ENCODE measurements at places on chromosomes 5 and 9.

GRCh38 chr5:101915554-101915953, 380.5 kb downstream of the SLCO4C1 start:
- DNase-seq: no peak

DNA sequence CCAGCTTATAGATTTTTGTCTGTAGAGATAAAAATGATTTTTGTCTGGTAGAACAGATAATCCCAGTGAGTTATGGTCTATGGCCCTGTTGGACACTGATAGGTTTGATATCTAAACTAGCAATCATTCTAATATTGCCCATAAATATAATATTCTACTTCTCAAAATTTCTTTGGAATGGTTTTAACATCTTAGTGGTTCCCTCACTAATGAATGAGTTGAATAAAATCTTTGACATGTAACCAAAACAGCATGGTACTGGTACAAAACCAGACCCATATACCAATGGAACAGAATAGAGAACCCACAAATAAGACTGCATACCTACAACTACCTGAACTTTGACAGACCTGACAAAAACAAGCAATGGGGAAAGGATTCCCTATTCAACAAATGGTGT, 219.7 kb downstream of the SEC61B start:
- DNase-seq: no peak

DNA sequence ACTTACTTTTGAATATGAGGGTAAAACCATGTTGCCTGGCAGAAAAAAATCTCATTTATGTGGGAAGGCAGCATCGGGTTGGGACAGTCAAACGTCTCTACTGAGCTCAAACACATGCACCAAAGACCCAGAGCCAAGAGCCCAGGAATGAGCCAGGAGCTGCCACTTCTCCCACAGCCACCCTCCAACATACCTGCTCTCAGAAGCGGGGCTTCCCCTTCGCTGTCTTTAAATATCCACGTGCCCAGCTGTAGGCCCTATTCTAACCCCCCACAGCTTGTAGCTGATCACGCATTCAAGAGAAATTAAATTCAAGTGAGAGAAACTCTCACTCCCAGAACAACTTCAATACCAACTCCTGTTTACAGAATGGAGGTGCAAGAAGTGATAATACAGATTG, 42.6 kb upstream of the MAP3K1 start:
- no peak for DNase-seq

DNA sequence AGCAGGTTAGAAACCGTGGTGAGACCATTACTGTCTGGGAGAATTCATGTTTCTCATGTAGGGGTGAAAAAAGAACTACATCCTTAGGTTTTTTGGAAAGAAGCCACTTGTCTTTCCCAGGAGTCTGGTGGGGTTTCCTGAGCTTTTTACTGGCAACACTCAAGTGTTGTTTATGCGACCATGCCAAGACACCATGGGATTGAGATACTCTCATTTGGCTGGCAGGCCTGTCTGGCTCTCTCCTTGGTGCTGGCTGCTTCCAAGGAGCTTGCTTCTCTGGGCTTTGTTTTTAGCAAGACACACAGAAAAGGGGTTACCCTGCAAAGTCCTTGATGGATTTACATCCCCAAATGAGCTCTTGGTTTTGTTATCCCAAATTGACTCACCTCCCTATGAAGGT, 80.9 kb upstream of the ISL1 start:
- no peak for DNase-seq

DNA sequence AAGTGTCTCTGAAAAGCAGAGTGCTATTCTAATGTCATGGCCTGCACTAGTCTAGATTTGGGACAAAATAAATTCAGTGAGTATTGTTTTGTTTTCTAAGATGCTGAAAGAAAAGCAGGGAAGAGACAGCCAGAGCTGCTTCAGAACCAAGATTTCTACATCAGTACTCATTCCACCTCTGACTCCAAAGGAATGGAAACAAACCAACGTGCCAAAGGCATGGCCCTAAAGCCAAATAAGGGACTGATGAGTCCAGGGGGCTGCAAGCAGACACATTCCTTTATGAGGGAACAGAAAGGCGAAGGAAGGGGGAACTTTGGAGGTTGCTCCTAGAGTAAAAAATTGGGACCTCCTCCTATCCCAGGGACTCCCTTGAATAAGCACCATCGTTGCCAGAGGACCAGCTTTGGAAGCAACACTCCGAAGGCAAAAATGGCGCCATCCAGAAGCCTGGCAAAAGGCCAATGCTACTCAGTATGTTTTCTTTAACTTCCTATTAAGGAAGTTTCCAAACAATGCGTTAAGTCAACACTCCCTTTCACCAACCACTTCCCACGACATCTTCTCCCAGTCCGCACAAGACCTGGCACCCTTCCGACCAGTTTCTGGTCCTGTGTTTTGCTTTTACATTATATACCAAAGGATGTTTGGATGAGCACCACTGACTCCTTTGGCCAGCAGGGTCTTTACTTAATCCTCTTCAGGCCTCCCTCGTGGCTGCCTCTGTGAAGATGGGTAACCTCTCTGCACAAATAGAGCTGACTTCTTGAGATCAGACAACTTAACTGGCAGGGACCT, 31.6 kb downstream of the ADAM19 start:
- DNase-seq: no peak

DNA sequence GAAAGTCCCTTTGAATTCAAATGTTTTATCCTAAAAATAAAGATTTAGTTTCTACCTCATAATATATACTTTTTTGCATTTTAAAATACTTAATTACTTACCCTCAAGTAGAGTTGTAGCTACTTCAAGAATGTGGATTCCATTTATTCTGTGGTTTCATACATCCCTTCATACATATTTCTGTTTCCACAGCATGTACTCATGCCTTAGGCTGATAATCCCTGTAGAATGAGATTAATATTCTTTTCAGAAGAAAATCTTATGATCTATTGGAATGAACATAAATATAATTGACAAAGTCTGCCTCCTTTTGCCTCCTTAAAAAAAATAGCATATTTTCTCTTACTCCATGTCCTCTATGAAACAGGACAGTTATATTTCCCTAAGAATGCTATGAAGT, 465.7 kb downstream of the DTWD2 start:
- no peak for DNase-seq

DNA sequence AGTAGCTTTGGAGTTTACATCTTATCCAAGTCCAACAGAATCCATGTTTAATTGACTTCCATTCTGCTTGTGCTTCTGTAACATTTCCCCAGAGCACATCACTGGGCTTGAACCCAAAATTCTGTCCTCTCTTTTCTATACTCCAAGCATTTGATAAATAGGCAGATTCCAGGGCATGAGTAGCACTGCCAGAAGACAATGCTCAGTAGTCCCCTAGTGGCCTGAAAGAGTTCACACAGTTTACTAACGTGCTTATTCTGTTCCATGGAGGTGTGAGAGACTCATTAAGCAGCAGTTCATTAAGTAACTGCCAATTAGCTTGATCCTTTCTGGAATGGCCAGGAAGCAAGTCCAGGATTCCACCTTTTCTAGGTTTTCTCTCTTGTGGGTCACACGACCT, 9.4 kb upstream of the GABRA6 start:
- no peak for DNase-seq

DNA sequence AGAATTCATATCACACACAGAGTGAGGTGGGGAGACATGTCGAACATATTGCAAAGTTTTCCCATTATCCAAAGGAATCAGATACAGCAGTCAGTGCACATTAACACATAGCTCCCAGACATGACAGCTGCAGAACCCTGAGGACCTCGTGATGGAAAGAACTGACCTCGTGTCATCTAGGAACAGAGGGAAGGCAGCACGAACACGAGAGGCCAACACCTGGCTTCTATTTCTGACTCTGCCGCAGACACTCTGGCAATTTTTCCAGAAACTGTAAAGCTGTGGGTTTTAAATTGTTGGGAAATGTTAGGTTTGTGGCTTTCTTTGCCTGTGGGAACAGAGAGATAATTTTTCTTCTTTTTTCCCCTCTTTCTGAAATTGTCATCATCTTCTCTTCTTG, 315.0 kb upstream of the PIK3R1 start:
- DNase-seq: no peak

DNA sequence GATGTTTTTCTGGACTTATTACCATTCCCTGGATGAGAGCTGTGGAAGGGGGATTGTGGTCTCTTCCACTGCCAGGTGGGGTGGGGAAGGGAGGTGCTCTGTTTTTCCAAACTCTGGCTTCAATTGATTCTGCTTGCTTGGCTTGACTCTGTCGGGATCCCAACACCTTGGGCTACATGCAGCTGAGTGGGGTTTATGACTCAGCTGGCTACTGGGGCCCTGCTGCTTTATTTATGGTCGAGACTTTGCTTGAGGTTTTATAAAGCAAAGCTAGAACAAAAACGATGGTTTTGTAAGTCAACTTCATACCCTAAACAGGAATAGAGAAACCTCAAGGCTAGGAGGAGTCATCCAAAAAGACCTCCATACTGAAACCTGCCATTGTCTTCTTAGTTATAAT, 76.3 kb downstream of the AOPEP start:
- no peak for DNase-seq

DNA sequence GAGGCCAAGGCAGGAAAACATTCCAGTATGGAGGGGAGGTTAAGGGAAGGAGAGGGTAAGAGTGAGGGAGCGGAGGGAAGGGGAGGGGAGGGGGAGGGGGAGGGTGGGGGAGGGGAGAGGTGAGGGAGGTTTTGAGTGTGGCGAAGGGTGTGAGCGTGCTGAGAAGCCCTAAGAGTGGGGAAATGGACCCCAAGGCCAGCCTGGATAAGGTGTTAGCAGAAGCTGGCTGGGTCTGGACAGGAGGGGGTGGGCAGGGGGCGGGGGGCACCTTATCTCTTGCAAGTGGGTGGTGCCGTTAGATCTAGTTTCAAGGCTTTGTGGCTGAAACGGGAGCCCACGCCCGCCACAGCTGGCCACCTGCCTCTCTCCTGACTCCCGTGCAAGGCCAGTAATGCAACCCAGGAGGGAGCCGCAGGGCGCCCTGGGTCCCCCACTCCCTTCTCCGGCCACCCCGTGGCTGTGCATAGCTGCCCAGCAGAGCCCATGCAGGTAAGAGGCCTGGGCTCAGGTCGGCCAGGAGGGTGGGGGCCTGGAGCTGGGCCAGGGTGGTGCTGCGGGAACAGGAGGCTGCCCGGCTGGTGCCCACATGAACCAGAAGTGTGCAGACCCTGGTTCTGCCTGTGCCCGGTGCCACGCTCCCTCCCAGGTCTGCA, 677 bp downstream of the RNF224 start:
- no peak for DNase-seq

- no peak for DNase-seq
These were observed 26.6 kb upstream of the SPATA31C2 start for GRCh38 chr9:88164850-88165249.

DNA sequence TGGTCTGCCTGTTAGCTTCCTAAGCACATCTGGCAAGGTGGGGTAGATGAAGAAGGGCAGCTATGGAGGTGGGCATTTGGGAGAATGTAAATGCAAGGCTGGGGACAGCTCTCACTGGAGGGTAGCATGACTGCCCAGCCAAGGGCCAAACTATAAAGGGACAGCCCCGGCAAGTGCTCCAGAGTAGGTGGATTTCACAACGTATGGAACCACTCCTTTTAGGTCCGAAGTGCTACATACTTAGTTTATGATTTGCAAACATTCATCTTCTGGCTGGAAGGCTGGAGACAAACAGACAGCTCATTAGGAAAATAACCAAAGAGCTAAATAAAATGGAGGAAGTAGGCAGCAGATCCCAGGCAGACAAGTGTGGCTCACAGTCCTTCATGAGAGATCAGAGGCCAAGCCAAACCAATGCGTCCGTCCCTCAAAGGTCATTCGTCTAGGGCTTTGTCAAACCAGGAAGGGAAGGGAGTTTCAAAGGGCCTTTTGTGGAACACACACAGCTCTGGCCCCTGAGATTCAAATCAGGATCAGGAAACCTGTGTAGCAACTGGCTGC, 42.5 kb upstream of the GLRX start:
- DNase-seq: no peak

DNA sequence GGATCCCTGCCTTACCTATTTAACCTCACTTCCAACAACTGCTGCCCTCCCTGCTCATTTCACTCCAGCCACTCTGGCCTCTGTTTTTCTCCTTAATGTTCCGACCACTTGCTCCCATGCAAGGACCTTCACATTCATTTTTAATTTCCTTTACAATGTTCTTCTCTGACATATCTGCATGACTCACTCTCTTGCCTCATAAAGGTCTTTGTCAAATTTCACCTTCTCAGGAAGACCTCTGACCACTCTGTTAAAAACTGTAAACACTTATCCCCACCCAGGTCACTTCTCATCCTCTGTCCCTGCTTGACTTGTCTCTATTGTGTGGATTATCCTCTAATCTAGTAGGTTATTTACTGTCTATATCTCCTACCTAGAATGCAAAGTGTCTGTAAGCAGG, 751.2 kb downstream of the BRINP1 start:
- no peak for DNase-seq

GRCh38 chr5:157740229-157740610, 3.3 kb upstream of the LSM11 start:
- DNase-seq: no peak

DNA sequence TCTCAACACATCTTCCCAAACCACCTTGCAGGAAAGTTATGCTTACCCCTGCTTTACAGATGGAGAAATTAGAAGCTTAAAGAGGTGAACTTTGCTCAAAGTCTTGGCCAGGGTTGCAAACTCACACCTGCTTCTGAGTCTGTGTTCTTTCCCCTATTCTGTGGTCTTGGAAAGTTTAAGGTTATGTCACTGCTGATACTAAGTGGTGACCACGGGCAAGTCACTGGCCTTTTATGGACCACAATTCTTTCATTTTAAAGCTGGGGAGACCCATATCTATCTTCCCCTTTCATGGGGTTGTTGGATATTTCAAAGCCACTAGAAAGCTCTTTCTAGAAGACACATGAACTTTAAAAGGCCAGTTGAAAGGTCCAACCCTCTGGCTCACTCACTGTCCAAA, 95.4 kb upstream of the KLF4 start:
- DNase-seq: no peak

DNA sequence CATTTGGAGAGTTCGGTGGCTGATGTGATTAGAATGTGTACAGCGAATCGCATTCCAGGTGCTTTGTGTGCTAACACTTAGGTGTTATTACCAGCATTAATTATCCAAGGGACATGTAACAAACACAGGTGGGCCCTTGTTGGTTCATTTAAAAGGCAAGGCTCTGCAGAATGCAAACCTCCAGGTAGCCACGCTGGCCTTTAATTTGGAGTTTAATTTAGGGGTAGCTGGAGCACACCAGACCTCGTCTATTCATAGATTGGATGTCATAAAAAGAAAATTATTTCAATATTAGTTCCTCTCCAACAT, 191.1 kb downstream of the MAT2B start:
- DNase-seq: no peak

All from T-cell (primary cell).